ENCODE measurements at places on chromosomes 6 and 20. TPM values are rescaled to one million over a fixed set of nuclear protein-coding genes. Genes with fewer than 3 reads are reported as not detected.
A peak's percentile ranks its signal among the peaks of the same experiment; 100 is the strongest.

DNA sequence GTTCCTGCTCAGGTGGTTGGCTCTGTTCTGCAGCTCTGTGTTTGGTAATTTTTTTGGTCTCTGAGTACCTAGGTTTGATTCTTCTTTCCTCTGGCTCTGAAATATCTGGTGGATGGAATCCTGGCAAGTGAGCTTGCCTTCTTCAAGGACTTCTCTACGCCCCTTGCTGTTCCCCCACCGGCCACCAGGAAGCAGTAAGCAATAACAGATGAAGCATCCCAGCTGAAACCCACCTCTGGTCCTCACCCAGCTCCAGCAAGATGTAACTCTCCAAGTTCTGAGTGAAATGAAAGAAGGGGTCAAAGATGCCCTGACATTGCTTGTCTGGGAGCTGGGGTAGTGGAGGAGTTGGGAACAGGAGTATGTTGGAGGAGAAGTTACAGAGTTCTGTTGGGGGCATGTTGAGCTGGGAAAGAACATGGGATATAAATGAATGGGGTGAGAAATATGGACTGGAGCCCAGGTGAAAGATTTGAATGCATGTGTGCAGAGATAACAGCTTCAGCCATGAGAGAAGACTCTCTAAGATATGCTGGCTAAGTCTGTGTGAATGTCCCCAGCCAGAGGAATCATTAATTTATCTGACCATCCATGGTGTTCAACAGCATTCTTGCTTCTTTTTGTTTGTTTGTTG lies 51.3 kb upstream of the GLP1R start:
- DNase-seq = no peak

- no peak for DNase-seq
Observed at GRCh38 chr20:4217349-4217841, 202.0 kb upstream of the RNF24 start.

Gene NMBR
- polyA plus RNA-seq = 0.13 TPM

DNA sequence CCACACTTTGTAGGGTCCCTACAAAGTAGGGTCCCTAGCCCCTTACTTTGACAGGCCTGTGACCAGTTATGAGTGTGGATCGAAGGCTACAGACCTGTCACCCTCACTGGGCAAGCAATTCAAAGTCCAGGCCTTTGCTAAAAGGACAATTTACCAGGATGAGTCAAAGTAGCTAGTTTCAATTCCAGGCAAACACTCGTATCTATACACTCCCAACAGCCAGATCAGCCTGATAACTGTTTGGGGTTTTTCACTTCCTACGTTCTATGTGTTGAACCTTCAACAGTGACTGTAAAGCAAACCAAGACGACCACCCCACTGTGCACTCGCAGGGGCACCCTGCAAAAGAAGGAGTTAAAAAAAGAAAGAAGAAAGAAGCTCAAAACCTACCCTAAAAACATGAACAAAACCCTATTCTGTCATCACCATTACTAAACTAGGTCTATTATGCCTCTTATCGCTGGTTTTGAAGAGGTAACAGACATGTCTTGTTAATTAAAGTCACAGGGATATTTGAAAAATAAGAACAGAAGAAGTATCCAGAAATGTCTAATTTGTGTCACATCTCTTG lies 3.2 kb downstream of the GFOD1 start:
- no peak for DNase-seq

DNA sequence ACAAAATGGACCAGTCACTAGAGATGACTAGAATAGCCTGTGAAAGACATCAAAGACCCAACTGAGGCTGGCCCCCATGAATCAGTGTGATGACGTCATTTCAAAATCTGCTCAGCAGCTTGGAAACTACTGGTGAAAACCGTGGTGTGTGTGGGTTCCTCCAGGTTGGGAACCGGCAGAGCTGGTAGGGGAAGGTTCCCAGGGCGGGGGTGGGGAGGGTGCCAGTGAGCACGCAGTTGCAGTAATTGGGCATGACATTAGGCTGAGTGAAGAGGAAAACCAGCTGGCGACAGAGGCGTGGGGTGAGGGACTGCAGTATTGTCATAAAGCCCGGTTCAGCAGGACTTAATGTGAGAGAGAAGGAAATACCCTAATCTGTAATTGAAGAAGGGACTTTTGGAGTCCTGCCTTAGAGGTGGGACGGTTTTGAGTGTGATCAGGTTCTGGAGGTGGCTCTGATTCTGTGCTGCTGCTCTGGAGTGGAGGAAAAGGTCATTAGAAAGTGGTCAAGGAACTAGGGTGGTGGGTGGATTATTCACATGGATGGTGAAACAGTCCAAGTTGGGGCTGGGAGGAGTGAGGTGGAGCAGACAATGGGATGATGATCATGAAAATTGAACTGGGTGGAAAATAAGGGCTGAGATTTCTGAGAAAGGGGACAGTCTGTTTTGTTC lies 52.0 kb upstream of the MTHFD1L start:
- no peak for DNase-seq

- no peak for DNase-seq
Observed at GRCh38 chr6:36309900-36310299, 26.8 kb downstream of the BNIP5 start.

DNA sequence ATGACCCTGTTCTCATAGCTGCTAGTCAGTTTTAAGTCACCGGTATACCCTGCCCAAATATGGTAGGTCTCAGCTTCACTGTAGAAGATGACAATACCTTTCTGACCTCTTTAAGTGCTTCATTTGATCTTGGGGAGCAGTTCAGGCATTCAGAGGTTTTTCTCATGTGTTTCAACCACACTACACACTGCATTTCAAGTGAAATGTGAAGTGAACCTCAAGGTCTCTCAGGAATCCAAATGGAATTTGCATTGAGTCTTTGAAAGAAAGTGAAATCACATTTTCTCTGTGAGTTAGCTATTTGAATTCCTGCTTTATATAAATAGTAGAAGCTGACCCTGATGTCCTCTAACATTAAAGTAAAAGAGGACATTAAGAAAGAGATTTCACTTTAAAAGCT lies 461.6 kb downstream of the ADGRB3 start:
- no peak for DNase-seq

Gene PERP
- polyA plus RNA-seq = 0.33 TPM

DNA sequence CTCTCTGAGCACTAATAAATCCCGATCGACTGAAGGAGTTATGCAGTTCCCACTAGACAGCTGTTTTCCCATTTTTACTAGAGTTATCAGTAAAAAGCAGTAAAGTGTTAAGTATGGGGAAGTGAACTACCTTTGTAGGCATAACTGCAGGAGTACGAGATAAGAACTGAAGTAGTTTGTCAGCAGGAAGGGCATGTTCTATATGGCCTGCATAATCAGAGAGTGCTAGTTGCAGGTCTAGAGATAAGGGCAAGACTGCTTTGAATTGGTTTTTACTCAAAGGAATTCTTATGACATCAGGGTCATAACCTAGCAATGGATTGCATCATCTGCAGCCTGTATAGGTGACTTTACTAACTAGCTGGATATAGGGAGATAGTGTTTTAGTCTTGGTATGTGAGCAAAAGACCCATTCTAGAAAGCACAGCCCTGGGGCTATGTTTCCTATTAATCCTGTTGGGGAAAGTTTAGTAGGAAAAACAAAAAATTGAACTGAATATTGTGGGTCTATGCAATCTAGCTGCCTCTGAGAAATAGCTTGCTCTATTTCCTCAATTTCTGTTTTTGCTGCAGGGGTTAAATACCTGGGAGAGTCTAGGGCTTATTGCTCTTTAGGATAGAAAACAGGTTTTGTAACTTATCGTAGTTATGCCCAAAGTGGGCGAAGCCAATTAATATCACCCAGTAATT lies 22.6 kb upstream of the CRISP1 start:
- no peak for DNase-seq

DNA sequence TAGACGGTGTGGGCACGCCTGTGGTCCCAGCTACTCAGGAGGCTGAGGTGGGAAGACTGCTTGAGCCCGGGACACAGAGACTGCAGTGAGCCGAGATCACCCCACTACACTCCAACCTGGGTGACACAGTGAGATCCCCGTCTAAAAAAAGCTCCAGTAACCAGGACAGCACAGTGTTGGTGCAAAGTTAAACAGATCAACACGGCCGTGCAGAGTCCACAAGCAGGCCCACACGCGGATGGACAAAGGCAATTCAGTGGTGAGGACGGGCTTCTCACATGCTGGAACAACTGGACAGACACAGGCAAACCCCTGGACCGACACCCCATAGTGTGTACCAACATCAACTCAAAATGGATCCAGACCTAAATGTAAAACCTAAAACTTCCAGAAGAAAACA lies 41.7 kb downstream of the TAF4 start:
- DNase-seq = no peak

Gene MOXD1
- polyA plus RNA-seq = 2.8 TPM

GRCh38 chr6:16805243-16805950 lies 44.1 kb upstream of the ATXN1 start:
- no peak for DNase-seq

- DNase-seq = no peak
Observed at GRCh38 chr6:70508953-70509352, 57.8 kb upstream of the SDHAF4 start.

- DNase-seq = no peak
Observed at GRCh38 chr20:59453759-59454560, 150.4 kb upstream of the PHACTR3 start.

GRCh38 chr20:39036851-39037250 lies 74.7 kb downstream of the DHX35 start:
- no peak for DNase-seq

GRCh38 chr6:134593442-134593841 lies 275.5 kb upstream of the SGK1 start:
- DNase-seq = no peak

Gene PMEPA1
- polyA plus RNA-seq = 25.8 TPM

DNA sequence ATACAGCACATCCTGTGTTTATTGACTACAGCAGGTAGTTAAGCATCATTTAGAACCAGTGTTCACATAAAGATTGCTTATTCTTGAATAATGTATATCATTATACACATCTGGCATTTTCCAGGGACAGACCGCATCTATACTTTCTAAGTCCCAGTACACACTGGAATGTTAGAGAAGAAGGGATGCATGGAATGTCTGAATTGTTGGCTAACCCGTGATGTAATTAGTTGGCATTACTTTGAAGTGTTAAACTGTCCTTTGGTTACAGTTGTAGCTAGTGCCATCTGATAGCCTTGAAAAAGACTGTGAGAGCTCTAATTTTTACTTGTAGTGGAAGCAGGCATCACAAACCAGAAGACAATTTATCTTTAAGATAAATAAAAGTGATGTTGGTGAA lies 29.8 kb upstream of the MCHR2 start:
- DNase-seq = no peak

DNA sequence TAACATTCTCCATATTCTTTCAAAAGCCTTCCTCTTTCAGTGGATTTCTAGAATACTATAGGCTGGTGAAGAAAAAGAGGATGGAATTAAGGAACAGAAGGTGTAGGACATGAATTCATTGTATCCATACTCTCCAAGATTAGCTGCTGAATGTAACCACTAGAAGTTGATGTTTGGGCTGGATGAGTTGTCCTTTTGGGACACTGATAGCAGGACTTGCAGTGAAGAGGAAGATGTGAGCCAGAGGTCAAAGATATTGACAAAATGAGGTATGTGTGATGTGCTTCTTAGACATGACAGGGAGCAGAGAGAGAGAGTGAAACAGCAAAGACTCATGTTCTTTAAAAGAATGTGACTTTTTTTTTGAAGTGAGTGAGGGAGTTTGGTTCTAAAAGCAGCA lies 134.3 kb upstream of the MAN1A1 start:
- no peak for DNase-seq

Gene MRPL18
- 79.1 TPM for polyA plus RNA-seq

- DNase-seq = peak; percentile 80
Observed at GRCh38 chr20:8244637-8245036, 112.6 kb downstream of the PLCB1 start.

GRCh38 chr20:1317545-1318255 lies 11.2 kb downstream of the SDCBP2 start:
- no peak for DNase-seq

DNA sequence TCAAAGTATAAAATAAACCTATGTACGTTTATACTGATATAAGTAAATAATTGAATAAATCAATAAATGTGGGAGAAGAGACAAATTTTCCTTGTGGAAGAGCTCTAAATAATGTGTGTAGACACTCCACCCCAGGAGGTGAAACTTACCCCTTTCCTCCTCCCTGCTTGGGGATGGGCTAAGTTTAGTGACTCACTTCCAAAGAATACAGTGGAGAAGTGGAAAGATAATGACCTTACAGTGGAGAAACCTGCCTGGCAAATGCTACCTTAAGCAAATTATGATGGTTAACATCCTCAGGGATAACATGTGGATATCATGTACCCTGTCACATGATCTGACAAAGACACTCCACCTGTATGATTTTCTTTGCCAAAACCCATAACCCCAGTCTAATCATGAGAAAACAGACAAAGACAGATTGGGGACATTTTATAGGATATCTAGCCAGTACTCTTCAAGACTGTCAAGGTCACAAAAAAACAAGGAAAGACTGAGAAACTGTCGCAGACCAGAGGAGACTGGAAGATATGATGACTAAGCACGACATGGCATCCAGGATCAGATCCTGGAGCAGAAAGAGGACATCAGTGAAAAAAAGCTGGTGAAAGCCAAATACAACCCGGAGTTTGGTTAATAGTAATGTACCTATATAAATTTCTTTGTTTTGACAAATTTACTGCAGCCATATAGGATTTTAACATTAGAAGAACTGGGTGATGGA lies 195.5 kb upstream of the PRDM1 start:
- DNase-seq = no peak

- DNase-seq = no peak
Observed at GRCh38 chr20:53944796-53945195, 125.6 kb downstream of the BCAS1 start.

DNA sequence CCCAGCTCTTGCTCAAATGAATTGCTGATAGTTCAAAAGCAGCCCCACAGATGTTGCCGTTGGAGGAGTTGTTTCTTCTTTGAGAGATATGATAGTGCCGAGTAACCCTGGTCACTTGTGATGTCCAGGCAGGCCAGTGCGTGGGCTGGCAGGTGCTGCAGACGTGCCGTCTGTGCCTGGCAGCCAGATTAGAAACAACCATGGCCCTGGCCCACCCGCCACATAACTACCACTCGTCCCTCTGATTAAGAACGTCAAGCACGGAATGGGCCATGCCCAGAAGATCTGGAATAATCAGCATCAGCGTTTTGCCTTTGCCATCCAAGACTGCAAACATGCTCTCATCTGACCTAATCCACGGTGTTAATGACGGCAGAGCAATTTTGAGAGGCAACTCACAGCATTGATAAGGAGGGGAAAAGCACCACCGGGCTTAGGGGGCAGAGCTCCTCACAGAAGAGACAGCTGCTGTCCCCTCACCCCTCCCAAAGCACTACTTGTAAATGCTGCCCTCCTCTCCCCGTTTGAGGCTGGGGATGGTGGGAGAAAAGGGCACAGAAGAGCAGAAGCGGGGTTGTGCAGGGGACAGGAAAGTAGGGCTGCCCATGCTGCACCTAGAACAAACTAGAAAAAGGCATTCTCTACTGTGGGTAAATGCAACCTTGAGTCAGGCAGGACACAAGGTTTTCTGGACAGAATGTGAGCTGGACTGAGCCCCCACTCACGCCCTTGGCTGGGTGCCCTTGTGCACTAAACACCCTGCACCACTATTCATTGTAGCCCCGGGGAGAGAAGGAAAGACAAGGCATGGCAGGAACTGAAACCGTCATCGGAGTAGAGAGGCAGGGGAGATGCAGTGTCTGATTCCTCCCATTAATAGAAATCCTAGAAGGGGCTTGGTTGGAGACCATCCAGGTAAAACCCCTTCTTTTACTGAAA lies 5.3 kb upstream of the CPNE5 start:
- DNase-seq = no peak

Measured in forelimb muscle (tissue), 1 donor.